A549 treated with CpdA at 1 μM for 4 hours (cell line): ENCODE measurements at places on chromosomes 16 and 17. TPM values are rescaled to one million over a fixed set of nuclear protein-coding genes. Genes with fewer than 3 reads are reported as not detected.

Gene KRTAP3-2
- 0.16 to 0.35 TPM (median 0.30 TPM) in 3 of 5 replicates, not detected in the others for total RNA-seq

Gene KRTAP9-8
- not detected in 5 replicates for total RNA-seq

Gene CIBAR2
- total RNA-seq: not detected in 5 replicates

Gene NAGS
- total RNA-seq: 0.75 to 1.1 TPM (median 0.94 TPM) in 5 replicates

Gene TBC1D3C
- not detected in 5 replicates for total RNA-seq

Gene WSB1
- 65.4 to 86.8 TPM (median 79.1 TPM) in 5 replicates for total RNA-seq

Gene TBX21
- total RNA-seq: 0.05 to 0.07 TPM (median 0.07 TPM) in 4 of 5 replicates, not detected in the other

Gene ST6GALNAC1
- total RNA-seq: 0.30 to 0.31 TPM in 2 of 5 replicates, not detected in the others

Gene ZNF624
- total RNA-seq: 1.5 to 3.8 TPM (median 2.8 TPM) in 5 replicates

Gene IL17C
- total RNA-seq: not detected in 5 replicates

Gene ZG16
- total RNA-seq: not detected in 5 replicates

Gene CHST5
- 0.03 TPM in 1 of 5 replicates, not detected in the others for total RNA-seq

Gene GNPTG
- total RNA-seq: 24.2 to 38.2 TPM (median 34.7 TPM) in 5 replicates

Gene LPO
- total RNA-seq: not detected in 5 replicates

Gene SOCS1
- total RNA-seq: 0.56 to 1.7 TPM (median 1.5 TPM) in 5 replicates

Gene EVPLL
- total RNA-seq: not detected in 5 replicates

Gene OR1F1
- 0.29 to 0.48 TPM (median 0.40 TPM) in 3 of 5 replicates, not detected in the others for total RNA-seq

Gene YPEL2
- 1.6 to 3.4 TPM (median 3.2 TPM) in 5 replicates for total RNA-seq

Gene ICAM2
- 0.07 to 0.14 TPM in 2 of 5 replicates, not detected in the others for total RNA-seq

Gene MYH2
- not detected in 5 replicates for total RNA-seq

Gene TCAP
- total RNA-seq: 0.64 to 1.7 TPM (median 1.1 TPM) in 5 replicates

Gene KRT23
- total RNA-seq: 0.08 TPM in 1 of 5 replicates, not detected in the others

Gene SLC6A2
- 0.05 TPM in 2 of 5 replicates, not detected in the others for total RNA-seq

Gene KIF2B
- total RNA-seq: not detected in 5 replicates

Gene CTRB1
- not detected in 5 replicates for total RNA-seq

Gene PRRT2
- 0.26 to 0.54 TPM (median 0.46 TPM) in 5 replicates for total RNA-seq

Gene TMEM114
- not detected in 5 replicates for total RNA-seq

Gene CAVIN1
- 423 to 509 TPM (median 462 TPM) in 5 replicates for total RNA-seq
